ENCODE measurements at places on chromosomes 13 and 19.

DNA sequence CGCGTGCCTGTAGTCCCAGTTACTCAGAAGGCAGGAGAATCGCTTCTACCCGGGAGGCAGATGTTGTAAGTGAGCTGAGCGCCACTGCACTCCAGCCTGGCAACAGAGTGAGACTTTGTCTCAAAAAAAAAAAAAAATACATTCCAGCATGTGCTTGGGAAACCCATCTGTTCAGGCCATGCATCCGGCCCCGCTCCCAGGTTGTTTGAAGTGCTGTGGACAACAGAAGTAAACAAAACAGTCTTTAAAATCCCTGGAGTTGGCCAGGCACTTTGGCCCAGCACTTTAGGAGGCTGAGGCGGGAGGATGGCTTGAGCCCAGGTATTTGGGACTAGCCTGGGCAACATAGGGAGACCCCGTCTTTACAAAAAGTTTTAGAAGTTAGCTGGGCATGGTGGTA lies 3.2 kb upstream of the PTPRS start:
- DNase-seq: no peak

DNA sequence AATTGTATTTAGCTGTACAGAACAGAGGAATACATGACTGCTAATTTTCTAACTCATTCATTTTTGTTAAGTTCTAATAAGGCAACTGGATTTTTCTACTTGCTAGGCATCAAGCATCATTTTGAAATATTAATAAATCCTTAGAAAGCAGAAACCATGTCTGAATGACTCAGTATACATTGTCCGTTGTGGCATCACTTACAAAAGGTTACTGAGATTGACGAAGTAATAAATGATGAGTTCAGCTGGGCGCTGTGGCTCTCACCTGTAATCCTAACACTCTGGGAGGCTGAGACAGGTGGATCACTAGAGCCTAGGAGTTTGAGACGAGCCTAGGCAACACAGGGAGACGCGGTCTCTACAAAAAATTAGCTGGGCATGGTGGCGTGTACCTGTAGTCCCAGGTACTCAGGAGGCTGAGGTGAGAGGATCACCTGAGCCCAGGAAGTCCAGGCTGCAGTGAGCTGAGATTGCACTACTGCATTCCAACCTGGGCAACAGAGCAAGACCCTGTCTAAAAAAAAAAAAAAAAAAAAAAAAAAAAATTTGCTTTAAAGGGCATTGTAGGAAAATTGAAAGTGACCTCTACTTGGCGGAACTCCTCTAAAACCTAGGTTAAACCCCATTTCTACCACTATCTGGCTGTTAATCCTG lies 36.6 kb downstream of the LHFPL6 start:
- no peak for DNase-seq

GRCh38 chr19:15623711-15624318 lies 8.8 kb downstream of the CYP4F8 start:
- peak; percentile 8 for DNase-seq

- DNase-seq: peak; percentile 82
Measured at GRCh38 chr13:74966814-74967424, 515.0 kb downstream of the TBC1D4 start.

- DNase-seq: no peak
Measured at GRCh38 chr19:29268103-29268502, 55.2 kb upstream of the UQCRFS1 start.

- no peak for DNase-seq
Measured at GRCh38 chr13:46146898-46147297, 35.1 kb downstream of the LCP1 start.

DNA sequence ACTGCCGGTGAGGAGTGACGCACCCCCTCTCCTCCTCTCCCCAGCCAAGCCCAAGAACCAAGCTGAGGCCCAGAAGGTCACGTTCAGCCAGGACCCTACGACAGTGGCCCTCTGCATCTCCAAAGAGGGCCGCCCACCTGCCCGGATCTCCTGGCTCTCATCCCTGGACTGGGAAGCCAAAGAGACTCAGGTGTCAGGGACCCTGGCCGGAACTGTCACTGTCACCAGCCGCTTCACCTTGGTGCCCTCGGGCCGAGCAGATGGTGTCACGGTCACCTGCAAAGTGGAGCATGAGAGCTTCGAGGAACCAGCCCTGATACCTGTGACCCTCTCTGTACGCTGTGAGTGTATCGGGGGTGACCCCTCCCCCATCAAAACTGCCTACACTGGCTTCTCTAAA lies 19.2 kb upstream of the TOMM40 start:
- no peak for DNase-seq

DNA sequence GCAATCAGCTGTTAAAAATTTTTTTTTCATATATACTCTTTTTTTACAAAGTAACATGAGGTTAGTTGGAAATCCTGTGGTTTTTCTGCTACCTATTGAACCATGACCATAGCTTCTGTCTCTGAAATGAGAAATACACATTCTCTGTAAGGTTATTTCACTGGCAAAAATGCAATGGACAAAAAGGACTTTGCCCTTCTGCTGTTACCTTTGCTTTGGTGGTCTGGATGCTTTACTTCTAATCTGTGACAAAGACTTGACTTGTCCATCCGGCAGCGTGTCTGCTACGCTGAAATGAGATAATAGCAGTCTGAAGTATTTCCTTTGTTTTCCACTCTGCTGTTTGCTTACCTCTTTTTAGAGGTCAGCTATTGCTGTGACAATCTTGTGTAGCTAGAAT lies 412.8 kb downstream of the SLITRK6 start:
- DNase-seq: no peak

DNA sequence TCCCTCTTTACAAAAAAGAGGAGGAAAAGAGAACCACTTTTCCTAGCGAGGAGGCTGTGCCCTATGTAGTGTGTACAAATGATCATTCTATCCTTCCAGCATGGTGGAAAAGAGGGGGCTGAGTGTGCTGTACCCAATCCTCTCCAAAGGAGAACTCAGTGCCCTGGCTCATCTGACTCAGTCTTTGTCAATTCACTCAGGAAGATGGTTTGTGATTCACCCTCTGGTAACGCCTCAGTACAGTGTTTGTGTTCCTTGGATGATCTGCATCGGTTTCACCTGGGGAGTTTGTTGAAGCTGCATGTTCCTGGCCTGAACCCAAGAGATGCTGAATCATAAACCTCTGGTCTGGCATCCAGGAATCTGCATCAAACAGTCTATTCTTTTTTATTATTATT lies 18.3 kb upstream of the ENOX1 start:
- DNase-seq: peak; percentile 38

GRCh38 chr13:110103026-110103425 lies 203.9 kb downstream of the COL4A1 start:
- DNase-seq: no peak

- no peak for DNase-seq
Measured at GRCh38 chr19:11611730-11612129, 14.4 kb downstream of the ZNF627 start.

DNA sequence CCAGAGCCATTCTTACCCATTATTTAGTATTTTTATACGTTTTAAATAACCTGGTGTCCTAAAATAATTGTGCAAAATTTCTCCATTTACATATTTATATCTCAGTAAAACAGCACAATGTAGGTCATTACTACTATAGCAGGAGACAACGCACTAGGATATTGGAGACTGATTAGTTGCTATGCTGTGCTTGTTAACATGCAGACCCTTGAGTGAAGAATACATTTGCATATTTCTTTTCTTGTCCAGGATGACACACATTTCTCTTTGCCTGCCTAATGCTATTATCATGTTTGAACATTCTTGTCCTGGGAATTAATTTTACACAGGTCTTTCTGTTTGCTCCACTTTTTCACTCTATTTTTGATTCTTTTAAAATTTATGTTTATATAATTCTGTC lies 823.8 kb upstream of the ATXN8OS start:
- DNase-seq: no peak

- DNase-seq: peak; percentile 89
Measured at GRCh38 chr19:45508861-45509691, 1.8 kb downstream of the VASP start.

DNA sequence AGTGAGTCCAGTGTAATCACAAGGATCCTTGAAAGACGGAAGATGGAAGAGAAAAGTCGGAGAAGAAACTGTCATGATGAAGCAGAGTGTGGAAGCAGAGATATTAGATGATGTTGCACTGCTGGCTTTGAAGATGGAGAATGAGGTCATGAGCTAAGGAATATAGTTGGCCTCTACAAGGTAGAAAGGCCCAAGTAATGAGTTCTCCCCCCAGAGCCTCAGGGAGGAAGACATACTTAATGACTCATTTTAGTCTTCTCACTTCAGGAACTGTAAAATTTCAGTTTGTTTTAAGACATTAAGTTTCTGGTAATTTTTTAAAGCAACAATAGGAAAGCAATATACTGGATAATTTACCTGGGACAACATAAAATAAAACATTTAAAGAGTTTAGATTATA lies 1331.5 kb upstream of the PCDH20 start:
- DNase-seq: no peak

GRCh38 chr13:45621950-45622349 lies 6.4 kb upstream of the ERICH6B start:
- no peak for DNase-seq

DNA sequence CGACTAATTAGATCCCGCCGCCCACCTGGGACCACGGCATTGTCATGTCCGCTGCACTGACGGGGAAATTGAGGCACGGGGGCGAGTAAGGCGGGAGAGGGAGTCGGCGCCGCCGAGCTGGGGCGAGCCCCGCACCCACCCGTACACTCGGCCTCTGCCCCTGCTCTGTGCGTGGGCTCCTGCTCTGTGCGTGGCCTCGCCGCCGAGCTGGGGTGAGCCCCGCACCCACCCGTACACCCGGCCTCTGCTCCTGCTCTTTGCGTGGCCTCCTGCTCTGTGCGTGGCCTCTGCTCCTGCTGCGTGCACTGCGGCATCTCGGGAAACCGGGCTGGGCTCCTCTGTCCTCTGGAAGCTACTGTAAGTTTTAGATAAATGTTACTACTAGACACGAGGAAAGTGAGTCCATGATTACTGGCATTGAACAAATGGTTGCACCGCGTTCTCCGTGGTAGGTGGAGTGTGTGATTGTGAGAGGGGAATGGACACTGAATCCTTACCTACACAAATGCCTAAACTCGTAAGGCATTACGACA lies 826 bp upstream of the C1QTNF9 start:
- DNase-seq: no peak

DNA sequence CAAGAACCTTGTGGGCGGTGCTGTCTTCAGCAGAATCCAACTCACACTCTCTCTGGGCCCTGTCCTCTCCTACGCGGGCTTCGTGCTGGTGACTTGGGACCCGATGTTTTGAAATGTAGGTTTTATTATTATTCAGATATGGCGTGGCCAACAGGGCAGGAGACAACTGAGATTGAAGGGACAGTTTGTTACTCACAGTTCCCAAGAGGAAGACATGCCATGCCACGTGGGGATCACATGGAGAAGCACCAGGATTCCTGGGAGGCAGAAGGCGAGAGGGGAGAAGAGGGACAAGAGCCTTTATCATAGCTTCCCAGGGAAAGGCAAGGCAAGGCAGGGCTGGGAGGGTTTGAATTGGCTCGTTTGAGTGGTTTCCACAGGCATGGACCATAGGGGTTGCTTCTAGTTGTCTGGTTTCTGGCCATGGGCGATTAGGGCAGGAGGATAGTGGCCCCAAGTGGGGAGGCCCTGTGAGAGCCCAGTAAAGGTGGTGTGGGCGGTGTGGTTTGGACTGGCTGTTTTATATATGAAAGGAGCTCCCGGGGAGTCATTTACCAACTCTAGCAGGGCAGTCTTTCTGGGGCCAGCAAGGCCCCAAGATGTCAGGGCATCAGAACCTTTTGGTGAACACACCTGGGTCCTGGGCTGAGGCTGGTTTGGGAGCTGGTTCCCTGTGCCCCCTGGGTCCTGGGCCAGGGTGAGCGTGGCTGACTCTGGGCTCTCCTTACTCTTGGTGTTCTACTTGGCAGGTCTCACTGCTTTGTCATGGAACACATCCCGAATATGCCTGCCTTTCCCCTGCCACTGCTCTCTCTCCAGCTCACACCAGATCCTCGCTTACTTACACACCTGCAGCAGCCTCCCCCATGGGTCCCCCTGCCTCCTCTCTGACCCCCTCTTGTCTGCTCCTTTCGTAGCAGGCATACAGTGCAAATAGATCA lies 94.0 kb upstream of the ZNF536 start:
- no peak for DNase-seq

- peak; percentile 81 for DNase-seq
Measured at GRCh38 chr13:46721054-46721453, 75.9 kb downstream of the ESD start.

DNA sequence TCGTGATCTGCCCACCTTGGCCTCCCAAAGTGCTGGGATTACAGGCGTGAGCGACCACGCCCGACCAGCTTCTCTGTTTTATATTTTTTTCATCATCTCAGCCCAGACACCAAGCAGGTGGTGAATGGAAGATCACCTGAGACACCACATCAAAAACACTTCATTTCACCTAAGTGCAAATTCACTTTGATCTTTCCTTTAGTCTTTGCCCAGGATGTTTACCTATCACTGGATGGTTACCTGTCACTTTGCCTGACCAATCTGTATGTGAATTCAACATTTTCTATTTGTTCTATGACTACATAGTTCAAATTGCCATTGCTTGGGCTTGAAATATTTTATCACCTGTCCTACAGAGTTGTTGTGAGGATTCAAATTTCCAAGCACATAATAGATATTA lies 65.7 kb downstream of the PAN3 start:
- DNase-seq: no peak

GRCh38 chr13:46947425-46948191 lies 50.8 kb upstream of the HTR2A start:
- DNase-seq: no peak

- no peak for DNase-seq
Measured at GRCh38 chr13:59914556-59914955, 249.2 kb downstream of the DIAPH3 start.

- DNase-seq: no peak
Measured at GRCh38 chr13:106042996-106043581, 492.4 kb downstream of the EFNB2 start.

GRCh38 chr13:28237944-28238343 lies 99.6 kb downstream of the PAN3 start:
- no peak for DNase-seq
